ENCODE measurements at places on chromosomes 12 and 14.

GRCh38 chr12:106308121-106308520, 5.6 kb downstream of the TCP11L2 start:
- no peak for DNase-seq

- no peak for DNase-seq
Measured at GRCh38 chr12:132012919-132013568, 63.3 kb downstream of the EP400 start.

DNA sequence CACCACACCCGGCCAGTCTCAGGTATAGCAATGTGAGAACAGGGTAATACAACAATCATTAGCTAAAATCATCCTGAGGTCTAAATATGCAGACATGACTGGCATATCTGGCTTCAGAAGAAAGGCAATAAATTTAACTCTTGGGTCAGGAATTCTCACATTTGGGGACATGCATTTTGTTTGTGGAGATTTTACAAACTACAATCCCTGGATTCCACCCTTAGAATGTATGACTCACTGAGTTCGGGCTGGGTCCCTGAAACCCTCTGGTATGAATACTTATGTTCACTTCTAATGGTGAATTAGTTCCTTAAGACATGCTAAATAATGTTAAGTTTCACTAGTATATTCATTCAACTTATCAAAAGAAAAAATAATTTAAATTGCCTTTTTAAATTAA, 98.9 kb upstream of the HMGA2 start:
- no peak for DNase-seq

- no peak for DNase-seq
Measured at GRCh38 chr12:81255947-81256346, 178.1 kb downstream of the ACSS3 start.

DNA sequence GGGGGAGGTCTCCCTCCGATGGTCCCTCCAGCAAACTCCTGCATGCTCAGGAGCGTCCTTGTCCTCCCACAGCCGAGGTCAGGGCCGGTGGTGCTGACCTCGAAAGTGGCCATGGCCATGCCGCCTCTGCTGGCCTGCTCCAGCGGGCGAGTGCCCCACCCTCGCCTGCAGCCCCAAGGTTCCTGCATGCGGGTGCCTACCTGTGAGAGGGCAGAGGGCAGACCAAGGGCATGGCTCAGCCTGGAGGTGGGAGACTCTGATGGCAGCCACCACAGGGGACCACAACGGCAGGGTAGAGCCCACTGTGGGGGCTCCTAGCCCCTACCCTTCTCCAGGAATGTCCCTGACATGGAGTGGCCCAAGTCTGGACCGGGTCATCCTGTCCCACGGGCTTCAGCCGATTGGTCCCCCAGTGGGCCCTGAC, 38.1 kb upstream of the PPP1R13B start:
- no peak for DNase-seq

GRCh38 chr12:130989391-130989790, 35.7 kb downstream of the ADGRD1 start:
- no peak for DNase-seq

- DNase-seq: no peak
Measured at GRCh38 chr12:66320996-66321395, 18.7 kb downstream of the HELB start.

DNA sequence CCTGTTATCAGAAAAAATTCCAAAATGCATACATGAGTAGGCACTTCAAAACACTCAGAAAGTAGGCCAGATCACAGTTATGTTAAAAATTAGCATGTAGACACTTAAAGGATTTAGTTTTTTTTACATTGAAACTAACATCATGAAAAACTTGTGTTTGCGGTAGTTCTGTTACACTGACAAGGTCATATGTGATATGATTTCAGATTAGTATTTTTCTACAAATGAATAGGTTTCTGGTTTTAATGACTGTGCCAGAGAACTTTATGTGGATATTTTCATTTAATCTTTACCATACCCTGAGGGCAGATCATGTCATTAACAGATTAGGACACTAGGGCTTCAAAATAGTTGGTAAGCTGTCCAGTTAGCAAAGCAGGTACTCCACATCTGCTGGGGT, 20.7 kb downstream of the YARS2 start:
- DNase-seq: no peak

GRCh38 chr14:85468816-85469215, 61.1 kb upstream of the FLRT2 start:
- no peak for DNase-seq

DNA sequence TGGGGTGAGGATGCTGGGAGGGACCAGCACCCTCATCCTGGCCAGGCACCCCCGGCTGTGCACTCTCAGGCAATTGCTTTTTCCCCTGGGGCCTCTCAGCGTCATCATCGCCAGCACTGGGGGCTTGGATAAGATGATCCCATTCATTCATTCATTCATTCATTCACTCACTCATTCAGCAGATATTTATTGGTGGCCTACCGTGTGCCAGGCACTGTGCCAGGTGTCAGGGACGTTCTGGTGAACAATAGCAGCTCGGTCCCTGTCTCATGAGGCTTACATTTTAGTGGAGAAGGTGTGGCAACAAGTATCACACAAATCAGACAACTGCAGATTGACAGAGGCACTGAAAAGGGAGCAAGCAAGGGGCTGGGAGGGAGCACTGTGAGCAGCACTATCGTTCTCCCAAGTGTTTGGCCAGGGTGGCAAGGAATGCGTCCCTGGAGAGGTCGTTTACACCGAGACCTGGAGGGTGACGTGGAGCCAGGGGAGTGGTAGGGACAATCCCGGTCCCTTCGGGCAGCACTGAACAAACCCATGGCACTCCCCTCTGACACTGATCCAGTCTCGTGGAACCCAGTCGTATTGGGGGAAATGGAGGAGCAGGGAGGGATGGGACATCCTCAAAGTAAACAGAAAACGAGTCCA, 124.1 kb downstream of the PAPOLA start:
- no peak for DNase-seq

DNA sequence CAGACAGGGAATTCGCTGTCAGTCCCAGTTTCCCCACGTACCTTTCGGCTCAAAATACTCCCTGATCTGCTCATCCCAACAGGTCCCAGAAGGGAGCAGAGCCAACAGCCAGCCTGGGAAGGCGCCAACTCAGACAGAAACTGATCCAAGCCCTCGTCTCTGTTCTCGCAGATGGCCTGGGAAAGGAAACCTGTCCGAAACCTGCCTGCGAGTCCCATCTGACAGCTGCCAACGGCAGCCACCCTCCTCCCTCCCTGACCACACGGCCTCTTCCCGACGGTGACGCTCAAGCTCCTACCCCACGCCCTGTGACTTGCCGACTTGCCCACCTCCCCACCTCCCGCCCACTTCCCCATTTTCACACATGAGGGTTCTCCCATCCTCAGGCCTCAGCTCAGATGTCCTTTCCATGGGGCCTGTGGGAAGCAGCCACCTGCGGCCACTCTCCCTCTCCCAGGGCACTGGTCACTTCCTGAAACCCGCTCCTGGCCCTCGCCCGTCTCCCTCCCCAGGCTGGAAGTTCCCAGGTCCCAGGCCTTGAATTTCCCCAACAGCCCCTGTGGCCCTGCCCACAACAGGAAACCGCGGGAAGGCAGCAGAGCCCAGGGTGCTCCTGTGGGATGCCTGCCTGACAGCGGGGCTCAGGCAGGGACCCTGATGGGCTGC, 60.9 kb upstream of the FBRSL1 start:
- no peak for DNase-seq

GRCh38 chr12:51895378-51896135, 7.7 kb downstream of the ANKRD33 start:
- DNase-seq: no peak

DNA sequence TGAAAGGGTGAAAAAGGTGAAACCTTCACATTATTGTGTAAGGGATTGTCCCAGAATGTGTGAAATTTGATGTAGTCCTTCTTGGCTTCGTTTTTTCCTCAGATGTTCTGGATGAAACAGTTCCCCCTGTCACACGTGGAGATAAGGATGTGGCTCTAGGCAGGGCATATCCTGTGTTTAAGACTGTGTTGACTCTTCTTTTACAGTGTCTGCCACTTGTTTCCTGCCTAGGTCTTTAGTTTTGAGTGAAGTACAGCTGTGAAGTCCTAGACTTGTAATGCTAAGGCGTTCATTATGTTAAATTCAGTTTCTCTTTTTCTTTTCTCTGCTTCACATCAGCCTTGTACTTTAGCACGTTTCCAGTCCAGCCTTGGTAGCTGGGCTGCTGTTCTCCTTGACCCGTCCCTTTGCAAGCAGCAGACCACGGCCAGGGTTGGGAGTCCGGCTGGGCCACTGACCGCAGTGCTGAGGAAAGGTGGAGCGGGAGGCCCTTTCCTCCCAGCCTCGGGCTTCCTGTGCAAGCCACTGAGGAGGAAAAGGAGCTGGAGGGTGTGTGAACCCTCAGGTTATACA, 59.1 kb downstream of the RASSF3 start:
- DNase-seq: peak; percentile 51

GRCh38 chr14:90319173-90319572, 12.6 kb downstream of the NRDE2 start:
- DNase-seq: no peak

DNA sequence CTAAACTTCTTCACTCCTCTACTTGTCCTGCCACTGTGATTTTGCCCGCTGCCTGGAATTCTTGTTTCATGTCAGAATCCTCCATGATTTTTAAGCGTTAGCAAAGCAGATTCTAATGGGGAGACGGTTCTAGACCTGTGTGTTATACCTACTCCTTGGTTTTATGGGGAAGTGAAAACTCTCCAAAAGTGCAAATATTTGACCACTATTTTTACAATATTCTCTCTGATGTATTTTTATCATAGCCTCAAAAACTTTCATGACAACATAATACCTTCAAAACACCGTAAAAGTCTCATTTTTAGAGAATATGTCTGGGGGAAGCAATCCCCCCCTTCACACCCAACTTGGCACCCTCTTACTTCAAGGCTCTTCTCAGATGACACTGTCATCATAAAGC, 12.9 kb upstream of the KRAS start:
- DNase-seq: no peak

DNA sequence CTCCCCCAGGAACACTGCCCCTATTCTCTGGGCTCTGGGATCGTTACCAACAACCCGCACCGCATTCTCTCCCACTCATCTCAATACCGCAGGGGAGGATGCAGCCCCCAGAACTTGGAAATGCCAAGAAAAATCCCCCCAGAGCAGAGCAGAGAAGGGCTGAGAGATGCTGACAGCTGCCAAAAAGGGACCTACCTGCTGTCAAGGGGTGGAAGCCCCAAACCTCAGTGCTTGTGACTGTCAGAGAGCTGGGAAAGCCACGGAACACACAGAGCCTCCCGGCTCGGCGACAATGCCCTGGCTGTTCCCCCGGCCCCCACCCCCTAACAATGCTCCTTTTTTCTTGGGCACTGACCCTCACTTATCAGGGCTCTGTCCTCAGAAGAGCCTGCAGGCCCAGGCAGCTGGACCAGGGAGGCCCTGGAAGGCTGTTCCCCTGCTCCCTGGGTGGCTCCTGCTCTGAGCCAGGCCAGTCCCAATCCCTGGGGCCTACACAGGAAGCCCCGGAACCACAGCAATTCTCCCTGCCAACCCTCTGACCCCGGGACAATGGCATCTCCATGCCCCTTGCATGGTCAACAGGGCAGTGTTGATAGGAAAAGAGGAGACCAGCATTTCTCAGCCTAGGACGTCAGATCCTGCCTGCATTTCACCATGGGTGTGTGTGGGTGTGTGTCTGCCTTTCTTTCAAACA, 78.9 kb downstream of the ITPK1 start:
- no peak for DNase-seq

- peak; percentile 41 for DNase-seq
Measured at GRCh38 chr14:51283402-51284085, 43.5 kb downstream of the TMX1 start.

- no peak for DNase-seq
Measured at GRCh38 chr14:89952576-89952975, 2.0 kb downstream of the EFCAB11 start.

GRCh38 chr14:100824091-100824551, 1.8 kb upstream of the MEG3 start:
- DNase-seq: no peak

GRCh38 chr14:74829251-74829650, 46.7 kb downstream of the PROX2 start:
- no peak for DNase-seq

DNA sequence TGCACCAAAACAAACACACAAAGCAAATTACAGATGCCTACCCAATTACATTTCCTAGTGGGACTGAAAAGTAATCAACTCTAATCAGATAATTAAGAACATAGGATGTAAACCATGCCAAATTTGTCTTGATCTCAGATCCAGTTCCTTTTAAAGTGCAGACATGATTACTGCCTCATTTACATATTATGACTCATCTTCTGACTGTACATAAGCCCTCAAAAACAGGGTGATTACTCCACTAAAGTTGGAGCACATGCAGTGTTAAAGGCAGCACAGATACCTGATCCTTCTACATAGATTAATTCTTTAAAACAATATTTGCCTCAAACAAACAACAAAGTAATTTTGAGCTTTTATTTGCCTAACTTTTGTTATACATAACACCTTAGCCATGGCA, 337.2 kb downstream of the RPS29 start:
- DNase-seq: no peak

GRCh38 chr12:2710701-2711100, 84.1 kb upstream of the FKBP4 start:
- no peak for DNase-seq

DNA sequence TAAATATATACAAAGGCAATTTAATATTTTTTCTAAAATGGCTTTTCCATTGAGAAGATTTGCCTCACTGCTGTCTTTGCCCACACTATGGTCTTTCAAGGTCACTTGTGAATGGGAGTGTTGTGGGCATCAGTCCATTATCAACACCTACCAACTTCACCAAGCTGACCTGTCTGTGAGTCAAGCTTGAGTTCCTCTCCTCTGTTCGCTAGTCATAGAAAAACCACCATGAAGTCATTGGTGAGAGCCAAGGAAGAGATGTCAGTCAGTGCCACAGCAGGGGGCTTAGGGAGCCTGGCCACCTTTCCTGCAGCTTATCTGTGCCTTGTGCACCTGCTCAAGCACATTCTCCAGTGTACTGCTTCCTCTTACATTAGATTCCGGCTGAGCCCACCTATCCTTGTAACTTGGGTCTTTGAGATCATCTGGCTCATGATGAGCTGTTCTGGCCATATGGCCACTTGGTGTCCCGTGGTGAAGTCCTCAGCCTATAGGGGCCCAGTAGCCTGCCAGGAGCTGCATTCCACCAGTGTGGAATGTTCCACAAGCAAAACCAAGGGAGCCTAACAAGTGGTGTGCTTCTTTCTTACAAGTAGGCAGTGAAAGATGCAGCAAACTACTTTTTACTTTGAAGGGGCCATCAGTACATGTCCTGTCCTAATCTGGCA, 80.8 kb upstream of the C12orf71 start:
- DNase-seq: no peak

GRCh38 chr12:80059102-80059501, 40.2 kb upstream of the OTOGL start:
- no peak for DNase-seq

GRCh38 chr14:40413136-40413535, 980.9 kb upstream of the FBXO33 start:
- no peak for DNase-seq

GRCh38 chr12:114866331-114866730, 182.4 kb upstream of the TBX3 start:
- no peak for DNase-seq

- DNase-seq: peak; percentile 79
Measured at GRCh38 chr14:74941676-74942097, 13.7 kb downstream of the PGF start.

GRCh38 chr12:30925607-30926242, 823 bp upstream of the TSPAN11 start:
- DNase-seq: no peak

Data from GM10248 (cell line).